Airway epithelial cell (primary cell): ENCODE measurements at places on chromosomes 11 and 22. TPM values are rescaled to one million over a fixed set of nuclear protein-coding genes. Genes with fewer than 3 reads are reported as not detected.

Gene CHORDC1
- 26.3 and 39.4 TPM in 2 replicates for total RNA-seq

Gene CRYAB
- total RNA-seq, result 4.2 and 16.6 TPM in 2 replicates

Gene IRAG1
- 0.09 and 0.49 TPM in 2 replicates for total RNA-seq

Gene TTC12
- total RNA-seq, result 20.7 and 23.7 TPM in 2 replicates

Gene RABL2B
- total RNA-seq, result 7.3 and 12.6 TPM in 2 replicates

Gene SHISAL1
- total RNA-seq, result 0.63 and 0.84 TPM in 2 replicates

Gene TMEM121B
- total RNA-seq, result 0.07 TPM in 1 of 2 replicates, not detected in the other
